NCI-H2081 treated with DMSO at 0.1 percent for 48 hours (cell line): ENCODE measurements at places on chromosomes 6 and 20.

DNA sequence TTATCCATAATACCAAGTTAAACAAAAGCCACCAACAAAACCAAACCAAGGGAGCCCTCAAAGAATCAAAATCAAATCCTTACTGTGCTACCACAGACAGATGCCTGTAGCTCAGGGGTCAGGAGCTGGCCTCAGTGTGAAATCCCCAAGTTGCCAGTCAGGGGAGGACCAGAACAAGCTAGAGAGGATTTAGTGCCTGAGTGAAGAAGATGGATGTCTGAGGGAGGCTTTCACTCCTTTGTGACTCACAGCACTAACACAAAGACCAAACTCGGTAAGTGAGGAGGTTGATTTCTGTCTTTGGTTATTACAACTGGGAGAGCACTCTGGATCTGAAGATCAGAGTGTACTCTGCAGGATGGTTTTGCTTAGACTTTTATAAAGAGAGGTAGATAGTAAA lies 189.9 kb upstream of the ZNF184 start:
- peak; percentile 37 for DNase-seq

- DNase-seq = no peak
These were observed 104.4 kb downstream of the C6orf118 start for GRCh38 chr6:165204807-165205545.

DNA sequence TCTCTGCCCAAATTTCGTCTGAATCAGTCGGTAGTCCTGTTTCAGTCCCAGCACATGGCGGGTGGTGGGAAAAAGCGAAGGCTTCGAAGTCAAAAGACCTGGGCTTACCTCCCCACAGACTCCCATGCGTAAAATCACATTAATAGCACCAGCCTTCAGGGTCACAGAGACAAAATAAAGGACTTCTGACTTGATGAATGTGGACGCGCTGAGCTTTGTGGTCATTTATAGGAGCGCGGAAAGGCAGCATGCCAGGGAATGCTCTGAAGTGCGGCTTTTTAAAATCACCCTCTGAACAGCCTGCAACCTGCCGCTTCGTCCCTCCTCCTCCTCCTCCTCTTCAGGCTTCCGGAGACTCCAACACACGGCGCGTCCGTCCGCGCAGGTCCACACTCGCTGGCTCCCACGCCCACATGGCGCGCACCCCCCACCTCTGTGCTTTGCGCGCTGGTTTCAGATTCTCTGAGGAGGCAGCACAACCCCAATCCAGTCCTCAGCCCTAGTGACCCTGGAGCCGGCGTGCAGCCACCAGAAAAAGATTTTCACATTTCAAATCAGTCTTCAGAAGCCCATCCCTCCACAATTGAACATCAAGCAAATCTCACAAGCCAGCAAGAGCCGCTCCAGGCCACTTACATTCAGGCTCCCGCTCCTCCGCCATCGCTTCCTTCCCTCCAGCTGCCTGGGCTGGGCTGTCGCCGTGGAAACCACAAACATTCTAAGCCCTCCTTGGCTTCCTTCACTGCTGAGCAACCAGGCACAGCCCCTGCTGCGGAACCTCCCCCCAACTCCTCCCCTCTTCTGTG lies at the start of gene C6orf118:
TSS of gene C6orf118 (minus strand) at position 680 of the 806 bp plus-strand sequence. CDS start at position 661, 19 bp downstream.
- no peak for DNase-seq

DNA sequence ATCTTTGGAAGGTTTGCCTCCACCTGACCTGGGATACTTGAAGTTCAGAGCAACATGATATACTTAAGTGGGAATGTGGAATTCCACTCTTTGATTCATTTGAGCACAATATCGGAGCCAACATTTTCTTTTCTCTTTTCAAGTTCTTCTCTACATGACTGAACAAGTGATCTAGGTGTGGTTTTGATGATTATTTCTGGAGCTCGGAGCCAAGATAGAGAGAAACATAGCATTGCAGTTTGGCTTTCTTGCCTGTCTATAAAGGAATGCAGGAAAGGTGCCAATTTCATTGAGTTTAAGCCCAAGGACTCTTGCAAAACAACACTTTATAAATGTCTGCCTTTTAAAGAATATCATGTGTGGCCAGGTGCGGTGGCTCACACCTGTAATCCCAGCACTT lies 124.2 kb upstream of the FAM83B start:
- no peak for DNase-seq

DNA sequence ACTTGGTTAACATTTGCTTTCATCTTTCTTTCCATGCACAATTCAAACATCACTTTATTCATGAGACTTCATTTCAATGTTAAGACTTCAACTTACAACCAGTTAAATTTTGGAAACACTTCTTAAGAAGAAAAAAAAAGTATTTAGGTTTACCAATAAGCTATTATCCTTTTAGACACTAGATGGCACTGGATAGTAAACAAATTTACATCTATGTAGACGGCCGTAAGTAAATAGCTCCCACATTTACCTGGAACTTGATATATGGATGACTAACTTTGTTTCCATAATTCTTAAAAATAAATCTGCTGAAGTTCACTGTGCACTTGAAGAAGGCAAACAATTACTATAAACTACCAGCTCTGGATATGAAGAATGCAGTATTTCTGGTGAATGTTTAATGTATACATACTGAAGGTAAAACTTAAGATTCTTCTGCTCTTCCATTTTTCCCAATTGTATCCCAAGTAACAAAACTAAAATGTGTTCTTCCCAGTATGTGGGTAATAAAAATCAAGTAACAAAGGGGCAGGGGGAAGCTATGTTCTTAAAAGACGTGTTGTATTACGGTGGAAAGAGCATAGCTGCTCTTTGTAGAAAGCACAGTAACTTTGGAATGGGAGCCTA lies 130.6 kb upstream of the C6orf118 start:
- peak; percentile 9 for DNase-seq

DNA sequence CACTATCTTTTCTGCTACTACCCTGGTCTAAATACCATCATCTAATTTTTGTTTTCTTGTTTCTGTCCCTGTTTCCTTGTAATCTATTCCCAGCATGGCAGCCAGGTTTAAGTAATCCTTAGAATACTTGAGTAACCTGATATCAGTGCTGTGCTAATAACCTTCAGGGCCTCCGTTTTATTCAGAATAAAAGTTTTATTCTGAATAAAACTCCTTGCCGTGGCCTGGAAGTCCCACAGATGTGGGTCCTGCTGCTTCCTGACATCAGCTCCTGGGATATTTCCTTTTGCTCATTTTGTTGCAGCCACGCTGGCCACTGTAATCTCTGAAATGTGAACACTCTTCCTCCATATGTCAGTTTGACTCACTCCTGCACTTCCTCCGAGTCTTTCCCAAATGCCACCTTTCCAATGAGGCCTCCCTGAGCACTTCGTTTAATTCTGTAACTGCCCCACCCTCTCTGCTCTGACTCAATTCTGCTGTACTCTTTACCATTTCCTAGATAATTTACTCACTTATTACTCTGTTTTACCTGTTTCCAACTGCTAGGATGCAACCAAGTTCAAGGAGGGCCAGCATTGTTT lies 114.0 kb upstream of the FOXA2 start:
- DNase-seq = no peak

DNA sequence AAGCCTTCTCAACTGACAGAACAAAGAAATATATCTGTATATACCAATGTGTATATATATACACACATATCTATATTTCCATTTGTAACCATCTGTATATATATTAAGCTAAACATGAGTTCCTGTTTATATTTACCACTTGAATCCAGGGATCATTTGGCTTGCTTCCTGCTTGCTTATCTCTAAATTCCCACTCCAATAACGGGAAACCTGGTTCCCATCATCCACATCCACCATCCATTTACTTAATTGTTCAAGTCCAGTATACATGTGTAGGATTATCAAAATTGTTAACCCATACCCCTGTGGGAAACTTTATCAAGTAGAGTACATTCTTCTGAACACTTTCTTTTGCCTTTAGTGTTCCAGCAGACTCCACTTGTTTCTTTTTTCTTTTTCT lies 12.5 kb upstream of the SOX12 start:
- DNase-seq = no peak

- DNase-seq = no peak
These were observed 486.3 kb upstream of the MARCKS start for GRCh38 chr6:113370508-113371502.

DNA sequence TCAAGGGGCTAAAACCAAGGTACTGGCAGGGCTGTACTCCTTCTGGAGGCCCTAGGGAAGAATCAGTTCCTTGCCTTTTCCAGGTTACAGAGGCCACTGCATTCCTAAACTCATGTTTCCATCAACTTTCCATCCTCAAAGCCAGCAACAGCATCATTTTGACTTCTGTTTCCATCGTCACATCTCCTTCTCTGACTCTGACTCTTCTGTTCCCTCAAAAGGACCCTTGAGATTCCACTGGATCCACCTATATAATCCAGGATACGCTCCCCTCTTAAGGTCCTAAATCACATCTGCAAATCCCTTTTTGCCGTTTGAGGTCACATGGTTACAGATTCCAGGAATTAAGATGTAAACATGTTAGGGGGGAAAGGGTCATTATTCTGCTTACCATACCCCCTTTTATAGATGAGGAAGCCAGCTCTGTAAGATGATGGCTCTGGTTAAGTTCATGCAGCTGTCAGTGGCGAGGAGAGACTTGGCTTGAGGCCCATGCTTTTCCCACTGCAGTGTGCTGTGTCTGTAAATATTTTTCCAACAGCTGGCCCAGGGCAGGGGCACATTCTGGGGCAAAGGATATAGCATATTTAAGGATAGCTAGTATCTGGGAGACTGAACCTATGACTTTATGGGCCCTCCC lies 114.6 kb downstream of the TNFRSF21 start:
- no peak for DNase-seq

GRCh38 chr6:121794630-121795029 lies 359.2 kb downstream of the GJA1 start:
- DNase-seq = no peak
